HTR-8/SVneo (cell line): ENCODE measurements at places on chromosomes 11 and 22.

- DNase-seq: no peak
Measured at GRCh38 chr11:10301656-10302358, 3.1 kb upstream of the ADM start.

DNA sequence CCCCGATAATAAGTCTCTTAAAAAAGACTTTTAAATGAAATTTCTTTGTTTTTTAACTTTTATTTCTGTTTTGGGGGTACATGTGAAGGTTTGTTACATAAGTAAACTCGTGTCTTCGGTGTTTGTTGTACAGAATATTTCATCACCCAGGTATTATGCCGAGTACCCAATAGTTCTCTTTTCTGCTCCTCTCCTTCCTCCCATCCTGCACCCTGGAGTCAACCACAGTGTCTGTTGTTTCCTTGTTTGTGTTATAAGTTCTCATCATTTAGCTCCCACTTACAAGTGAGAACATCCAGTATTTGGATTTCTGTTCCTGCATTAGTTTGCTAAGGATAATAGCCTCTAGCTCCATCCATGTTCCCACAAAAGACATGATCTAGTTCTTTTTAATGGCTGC, 1.6 kb upstream of the GSTP1 start:
- no peak for DNase-seq

DNA sequence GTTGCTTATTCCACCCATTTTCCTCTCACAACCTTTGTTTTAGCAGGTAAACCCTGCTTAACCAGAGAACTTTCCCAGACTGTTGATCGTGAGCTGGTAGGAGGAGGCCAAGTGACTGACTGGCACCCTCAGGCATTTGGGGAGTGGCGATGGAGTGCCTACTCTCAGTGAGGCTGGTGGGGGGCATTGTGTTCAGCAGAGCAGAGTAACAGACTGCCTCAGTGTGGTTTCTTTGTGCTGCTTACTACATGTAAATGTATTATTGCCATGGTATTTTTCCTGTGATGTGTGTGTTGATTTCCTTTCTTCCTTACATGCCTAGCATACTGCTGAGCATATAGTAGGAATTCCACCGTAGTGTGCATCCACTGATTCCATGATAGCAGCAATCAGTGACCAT, 2.6 kb downstream of the MARK2 start:
- no peak for DNase-seq

- no peak for DNase-seq
Measured at GRCh38 chr22:30541961-30542810, 4.4 kb downstream of the SEC14L6 start.

DNA sequence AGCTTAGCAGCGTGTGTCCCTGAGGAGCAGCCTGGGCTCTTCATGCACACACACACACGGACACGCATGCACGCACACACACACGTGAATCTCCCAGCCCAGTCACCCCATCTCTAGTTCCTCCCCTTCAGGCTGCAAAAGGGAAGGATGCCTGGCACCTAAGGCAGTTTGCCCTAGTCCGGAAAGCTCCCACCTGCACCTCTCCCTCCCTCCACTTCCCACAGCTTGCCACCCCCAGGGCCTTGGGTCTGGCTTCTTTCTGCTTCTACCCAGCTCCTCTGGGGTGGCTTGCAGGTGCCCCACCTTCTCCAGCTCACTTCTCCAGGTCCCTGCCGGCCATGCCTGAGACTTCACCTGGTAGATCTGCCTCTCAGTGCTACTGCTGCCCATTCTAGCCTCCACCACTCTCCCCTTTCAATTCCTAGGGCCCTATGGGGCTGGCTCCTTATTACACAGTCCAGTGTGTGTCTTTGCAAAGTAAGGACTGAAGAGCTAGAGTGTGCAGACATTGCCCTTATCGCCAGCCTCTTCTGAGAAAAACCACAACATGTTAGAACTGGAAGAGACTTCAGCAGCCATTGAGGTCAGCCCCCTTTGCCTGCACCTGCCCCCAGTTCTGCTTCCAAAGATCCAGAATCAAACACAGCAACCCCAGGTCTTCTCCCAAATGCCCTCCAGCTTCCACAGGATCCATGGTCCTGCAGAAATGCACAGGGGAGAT, 33.5 kb upstream of the CHST1 start:
- DNase-seq: no peak

GRCh38 chr11:19419021-19419750, 178.4 kb upstream of the E2F8 start:
- DNase-seq: no peak
